ENCODE measurements at places on chromosomes 7 and 10. TPM values are rescaled to one million over a fixed set of nuclear protein-coding genes. Genes with fewer than 3 reads are reported as not detected.

GRCh38 chr7:143013893-143014292 is 13.0 kb downstream of the OR9A2 start:
- H3K36me3 ChIP-seq: no peaks in the 10 kb centered on the region
- no peak overlapping the region for H3K4me3 ChIP-seq
- H3K4me1 ChIP-seq: no peaks in the 10 kb centered on the region

- H3K4me1 ChIP-seq: no peaks in the 10 kb centered on the region
- H3K27me3 ChIP-seq: no peaks in the 10 kb centered on the region
- no peak overlapping the region for H3K4me3 ChIP-seq
- no peak overlapping the region for H3K27ac ChIP-seq
- DNase-seq: no peak
These were observed 35.9 kb upstream of the SFTPD start for GRCh38 chr10:79984851-79985250.

GRCh38 chr7:4043988-4044387 is 638.1 kb upstream of the FOXK1 start:
- no peaks in the 10 kb centered on the region for H3K4me1 ChIP-seq
- no peaks in the 10 kb centered on the region for H3K36me3 ChIP-seq

DNA sequence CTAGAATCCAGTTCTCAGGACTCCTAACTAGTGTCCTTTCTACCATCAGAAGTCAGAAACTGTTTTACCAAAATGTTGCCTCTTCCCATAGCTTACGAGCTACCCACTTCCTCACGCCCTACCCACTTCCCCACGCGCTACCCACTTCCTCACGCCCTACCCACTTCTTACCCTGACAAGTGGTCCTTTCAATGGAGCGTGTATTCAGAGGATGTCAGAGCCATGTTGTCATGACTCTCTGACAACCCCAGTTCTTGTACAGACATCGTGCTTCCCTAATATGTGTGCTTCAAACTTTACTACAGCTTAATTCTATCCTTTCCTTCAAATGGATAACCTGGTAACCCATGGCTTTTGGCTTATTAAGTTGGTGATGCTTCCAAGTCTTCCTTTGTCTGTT is 84.8 kb upstream of the PHF14 start:
- H3K27me3 ChIP-seq: no peaks in the 10 kb centered on the region
- no peak for DNase-seq
- H3K36me3 ChIP-seq: no peaks in the 10 kb centered on the region
- H3K4me1 ChIP-seq: no peaks in the 10 kb centered on the region
- H3K27ac ChIP-seq: no peak overlapping the region
- no peak overlapping the region for H3K4me3 ChIP-seq

- no peak overlapping the region for H3K27ac ChIP-seq
- peaks cover 3% of the 10 kb centered on the region for H3K4me1 ChIP-seq
- no peak for DNase-seq
- H3K27me3 ChIP-seq: no peaks in the 10 kb centered on the region
- no peak overlapping the region for H3K4me3 ChIP-seq
These were observed 126.7 kb downstream of the NRCAM start for GRCh38 chr7:108329514-108329913.

LIPF gene
- total RNA-seq: not detected

DNA sequence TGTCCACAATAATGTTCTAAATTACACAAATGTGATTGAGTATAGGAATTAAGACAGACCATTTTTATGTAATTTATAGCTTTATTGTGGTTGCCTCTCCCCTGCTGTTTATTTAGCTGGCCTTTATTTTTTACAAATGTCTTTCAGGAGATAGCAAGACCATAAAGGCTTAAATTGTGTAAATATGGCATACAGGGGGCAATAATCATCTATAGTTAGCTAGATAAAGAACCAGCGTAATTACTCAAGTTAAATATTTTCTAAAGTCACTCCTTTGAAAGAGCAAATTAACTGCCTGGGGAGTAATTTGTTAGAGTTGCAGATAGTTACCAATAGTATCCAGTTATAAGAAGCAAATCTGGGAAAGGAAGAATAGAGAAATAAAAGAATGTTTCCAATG is at the start of gene MALRD1:
TSS of gene MALRD1 (plus strand) at position 313 of the 400 bp plus-strand sequence. CDS start 138 bp downstream, outside the sequence.
- no peak within 1 kb of the TSS for H3K27ac ChIP-seq
- H3K36me3 ChIP-seq: no peaks in the 10 kb centered on the region
- H3K4me1 ChIP-seq: no peaks in the 10 kb centered on the region
- H3K27me3 ChIP-seq: no peaks in the 10 kb centered on the region

DNA sequence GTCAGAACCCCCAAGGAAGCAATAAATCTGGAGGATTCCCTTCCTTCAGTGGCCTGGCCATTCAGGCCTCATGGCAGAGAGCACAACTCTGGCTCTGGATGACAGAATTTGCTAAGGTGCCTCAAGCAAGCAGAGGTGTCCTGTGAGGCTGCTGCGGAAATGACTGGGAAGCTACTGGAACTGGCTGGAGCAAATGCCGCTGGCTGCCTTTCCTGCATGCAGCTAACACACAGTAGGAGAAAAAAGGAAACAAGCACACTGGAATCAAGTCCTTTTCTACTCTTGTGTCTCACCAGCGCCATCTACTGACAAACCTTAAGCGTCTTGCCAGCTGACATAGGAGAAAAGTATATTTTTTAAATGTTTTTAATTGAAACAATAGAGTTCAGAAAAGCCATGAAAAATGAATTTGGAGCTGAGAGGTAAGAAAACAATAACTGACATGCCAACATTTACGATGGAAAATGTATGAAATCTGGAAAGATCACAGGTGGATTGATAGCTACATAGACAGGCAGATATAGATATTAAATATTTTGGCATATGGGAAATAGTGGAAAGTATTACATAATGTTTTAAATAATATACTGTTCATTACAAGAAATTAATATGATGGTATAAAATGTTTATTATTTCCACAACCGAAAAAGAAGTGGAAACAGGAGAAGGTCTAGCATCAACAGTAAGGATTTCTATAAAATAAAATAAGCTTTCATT is 951.6 kb downstream of the ANKRD7 start:
- no peaks in the 10 kb centered on the region for H3K4me1 ChIP-seq
- DNase-seq: no peak
- no peak overlapping the region for H3K27ac ChIP-seq
- H3K36me3 ChIP-seq: no peaks in the 10 kb centered on the region
- no peak overlapping the region for H3K4me3 ChIP-seq

- H3K4me1 ChIP-seq: peaks cover 22% of the 10 kb centered on the region
- peak overlapping the region; percentile 77 for H3K27ac ChIP-seq
- no peak overlapping the region for H3K4me3 ChIP-seq
- H3K27me3 ChIP-seq: no peaks in the 10 kb centered on the region
These were observed 79.2 kb downstream of the ZMIZ1 start for GRCh38 chr10:79147796-79148451.

LRRC17 gene
- total RNA-seq: 2.6 TPM

PLEKHS1 gene
- not detected for total RNA-seq

GHRHR gene
- not detected for total RNA-seq

DNA sequence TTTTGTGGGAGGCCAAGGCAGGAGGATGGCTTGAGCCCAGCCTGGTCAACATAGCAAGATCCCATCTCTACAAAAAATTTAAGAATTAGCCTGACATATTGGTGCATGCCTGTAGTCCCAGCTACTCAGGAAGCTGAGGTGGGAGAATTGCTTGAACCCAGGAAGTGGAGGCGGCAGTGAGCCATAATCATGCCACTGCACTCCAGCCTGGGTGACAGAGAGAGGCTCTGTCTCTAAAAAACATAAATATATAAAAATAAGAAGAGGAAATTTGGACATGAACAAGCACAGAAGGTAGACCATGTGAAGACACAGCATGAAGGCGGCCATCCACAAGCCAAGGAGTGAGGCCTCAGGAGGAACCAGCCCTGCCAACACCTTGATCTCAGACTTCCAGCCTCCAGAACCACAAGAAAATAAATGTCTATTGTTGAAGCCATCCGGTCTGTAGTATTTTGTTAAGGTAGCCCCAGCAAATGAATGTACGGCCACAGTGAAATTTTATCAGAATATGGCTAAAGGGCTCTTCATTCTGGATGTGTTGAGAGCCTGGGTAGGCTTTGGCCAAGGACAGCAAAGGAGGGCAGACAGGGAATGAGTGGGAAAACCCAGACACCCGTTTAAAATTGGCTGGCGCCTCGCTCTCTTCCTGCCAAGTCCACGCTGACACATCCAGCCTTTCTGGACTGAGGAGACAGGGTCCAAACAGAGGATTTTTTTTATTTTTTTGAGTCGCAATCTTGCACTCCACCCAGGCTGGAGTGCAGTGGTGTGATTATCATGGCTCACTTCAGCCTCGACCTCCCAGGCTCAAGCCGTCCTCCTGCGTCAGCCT is 12.9 kb upstream of the GRID2IP start:
- H3K27ac ChIP-seq: no peak overlapping the region
- DNase-seq: no peak

DNA sequence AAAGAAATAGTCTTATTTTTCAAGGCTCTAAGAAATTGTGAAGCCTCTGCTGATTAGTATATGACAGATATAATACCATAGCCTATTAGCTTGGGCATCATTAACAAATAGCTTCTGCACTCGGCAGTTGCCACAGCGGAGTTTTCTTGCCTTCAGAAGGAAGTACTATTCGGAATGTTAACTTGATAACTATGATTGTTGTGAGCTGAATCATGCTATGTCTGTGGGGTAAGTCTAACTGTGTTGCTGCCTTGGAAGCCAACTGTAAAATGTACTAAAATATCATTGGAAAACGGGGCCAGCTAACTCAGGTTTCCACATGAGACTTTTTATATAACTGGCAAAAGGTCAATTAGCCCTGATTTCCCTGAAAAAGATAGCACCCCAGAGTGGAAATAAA is 93.2 kb downstream of the TWIST1 start:
- no peak for DNase-seq
- no peaks in the 10 kb centered on the region for H3K36me3 ChIP-seq
- H3K4me3 ChIP-seq: no peak overlapping the region
- no peak overlapping the region for H3K27ac ChIP-seq
- H3K27me3 ChIP-seq: no peaks in the 10 kb centered on the region

DNA sequence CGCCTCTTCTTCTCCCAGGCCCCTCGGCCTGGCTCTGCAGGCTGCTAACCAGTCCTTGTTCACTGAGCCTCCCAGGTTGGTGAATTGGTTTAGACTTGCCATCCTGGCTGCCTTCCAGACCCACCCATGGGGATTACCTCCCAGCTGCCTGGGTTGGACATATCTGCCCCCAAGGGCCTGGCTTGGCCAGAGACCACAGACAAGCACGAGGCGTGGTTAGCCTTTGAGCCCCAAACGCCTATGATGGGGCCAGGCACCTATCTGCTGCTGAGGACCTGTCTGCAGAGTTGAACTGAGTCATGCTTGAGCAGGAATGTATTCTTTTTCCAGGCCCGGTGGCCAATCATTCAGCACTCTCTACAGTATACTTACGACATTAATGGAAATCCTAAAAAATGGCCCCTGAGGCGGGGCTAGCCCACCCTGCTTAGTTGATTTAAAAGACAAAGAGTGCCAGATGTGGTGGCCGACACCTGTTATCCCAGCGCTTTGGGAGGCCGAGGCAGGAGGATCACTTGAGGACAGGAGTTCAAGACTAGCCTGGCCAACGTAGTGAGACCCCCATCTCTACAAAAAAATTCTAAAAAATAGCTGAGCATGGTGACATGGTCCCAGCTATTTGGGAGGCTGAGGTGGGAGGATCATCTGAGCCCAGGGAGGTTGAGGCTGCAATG is 361.5 kb downstream of the FRMD4A start:
- no peak overlapping the region for H3K27ac ChIP-seq
- peaks cover 22% of the 10 kb centered on the region for H3K4me1 ChIP-seq
- H3K4me3 ChIP-seq: no peak overlapping the region
- H3K27me3 ChIP-seq: no peaks in the 10 kb centered on the region
- DNase-seq: no peak

CELF2 gene
- total RNA-seq: 123 TPM

Measured in tibial nerve (tissue), 4 donors.